ENCODE measurements at places on chromosomes 6 and 20.
A peak's percentile ranks its signal among the peaks of the same experiment; 100 is the strongest.

DNA sequence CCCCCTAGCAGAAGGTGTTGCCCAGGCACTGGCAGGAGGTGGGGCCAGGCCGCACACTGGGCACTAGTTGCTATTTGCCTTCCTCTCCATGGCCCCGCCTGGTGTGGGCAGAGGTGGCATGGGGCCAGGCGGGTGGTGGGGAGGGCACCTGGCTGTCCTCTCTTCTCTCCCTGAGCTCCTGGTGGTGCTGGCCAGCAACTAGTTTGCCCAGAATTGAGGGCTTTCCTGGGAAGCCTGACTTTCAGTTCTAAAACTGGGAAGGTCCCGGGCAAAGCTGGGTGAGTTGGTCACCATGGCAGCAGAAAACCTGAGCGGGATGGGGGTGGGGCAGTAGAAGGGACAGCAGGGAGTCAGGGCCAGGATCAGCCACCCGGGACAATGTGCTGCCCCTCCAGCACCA, 48.2 kb downstream of the RBM38 start:
- DNase-seq: no peak

DNA sequence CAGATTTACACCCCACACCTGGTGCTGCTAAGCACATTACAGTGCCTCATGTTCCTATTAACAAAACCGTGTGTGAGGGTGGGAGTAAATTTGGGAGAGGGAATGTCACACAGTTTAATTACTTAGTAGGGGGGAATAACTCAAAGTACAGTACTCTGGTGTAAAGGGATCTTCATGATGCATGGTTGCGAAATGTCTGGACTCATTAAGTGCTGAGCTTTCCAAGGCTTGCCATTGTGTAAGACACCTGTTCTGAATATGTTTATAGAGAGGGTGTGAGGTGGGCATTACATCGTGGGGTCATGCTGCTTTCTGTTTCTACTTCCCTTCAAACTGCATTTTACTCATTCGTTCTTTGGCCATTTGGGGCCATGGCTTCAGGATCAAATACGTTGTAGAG, 181.2 kb downstream of the ADGRG6 start:
- DNase-seq: no peak

DNA sequence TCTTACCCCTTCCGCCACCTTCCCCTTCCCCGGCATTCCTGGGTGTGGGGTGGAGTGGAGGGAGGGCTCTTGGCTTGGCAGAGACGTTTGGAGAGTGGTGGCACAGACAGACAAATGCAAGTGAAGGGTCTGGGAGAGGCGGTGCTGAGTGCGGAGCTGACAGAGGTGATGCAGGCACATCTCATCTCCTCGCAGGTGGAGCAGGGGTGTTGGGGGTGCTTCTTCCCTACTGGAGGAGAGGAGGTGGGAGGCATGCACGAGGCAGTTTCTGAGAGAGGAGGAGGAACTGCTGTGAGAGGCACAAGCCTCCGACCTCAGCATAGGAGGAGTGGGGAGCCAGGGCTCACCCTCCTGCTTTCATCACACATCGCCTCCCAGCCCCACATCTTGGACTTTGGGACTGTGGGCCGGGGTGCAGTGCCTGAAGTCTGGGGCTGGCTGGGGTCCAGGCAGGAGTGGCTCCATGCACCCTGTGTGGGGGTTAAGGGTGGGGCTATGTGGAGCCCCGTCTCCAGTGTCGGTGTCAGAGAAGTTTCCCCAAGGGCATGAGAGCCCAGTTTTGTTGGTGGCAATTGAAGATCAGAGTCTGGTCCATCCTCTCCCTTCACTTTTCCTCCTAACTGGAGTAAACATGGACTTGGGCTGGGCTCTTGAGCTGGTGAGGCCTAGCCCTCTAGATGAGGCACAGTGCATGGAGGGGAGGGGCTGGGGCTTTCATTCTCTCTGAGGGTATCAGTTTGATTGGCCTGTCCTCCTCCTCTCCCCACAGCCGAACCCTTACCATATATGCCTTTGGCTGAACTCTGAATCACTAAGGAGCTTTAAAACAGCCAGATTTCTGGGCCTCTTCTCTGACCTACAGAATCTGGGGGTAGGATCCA, 20.2 kb upstream of the SLC22A7 start:
- DNase-seq: no peak

GRCh38 chr20:6767126-6767535, 355 bp upstream of the BMP2 start:
- DNase-seq: no peak

DNA sequence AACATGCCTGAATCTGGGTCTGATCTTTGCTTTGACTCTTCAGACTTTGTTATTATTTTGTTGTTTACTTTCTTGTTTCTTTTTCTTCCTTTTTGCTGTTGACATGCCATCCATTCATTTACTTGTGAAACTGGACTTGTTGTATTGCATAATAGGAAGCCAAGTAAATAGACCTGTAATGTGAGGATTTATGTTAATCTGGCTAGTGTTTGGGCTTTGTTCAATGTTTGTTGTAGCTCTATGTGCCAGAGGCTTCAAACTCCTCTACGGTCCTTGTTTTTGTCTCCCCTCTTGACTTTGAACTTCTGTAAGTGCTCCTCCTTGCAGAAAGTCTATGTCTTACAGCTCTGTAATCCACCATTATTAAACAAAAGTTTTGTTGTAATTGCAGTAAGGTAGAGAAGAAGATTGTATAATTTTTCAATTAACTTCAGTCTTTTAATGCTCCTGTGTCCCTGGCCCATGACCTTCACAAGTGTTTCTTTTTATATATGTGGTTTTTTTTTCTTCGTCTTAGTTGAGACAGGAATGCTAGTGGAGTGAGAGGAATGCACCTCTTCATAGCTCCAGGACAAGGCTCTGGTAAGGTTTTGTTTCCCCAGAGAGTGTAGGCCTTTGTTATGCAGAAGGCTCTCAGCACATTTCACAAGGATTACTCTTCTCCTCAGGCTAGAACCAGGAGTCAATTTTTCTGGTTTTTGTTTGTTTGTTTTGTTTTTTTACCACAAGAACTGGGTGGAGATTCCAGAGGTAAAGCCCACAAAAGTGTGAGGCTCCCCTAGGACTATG, 1061.8 kb upstream of the CITED2 start:
- no peak for DNase-seq

GRCh38 chr6:168546151-168546550, 105.2 kb downstream of the SMOC2 start:
- DNase-seq: no peak

GRCh38 chr20:62342910-62343309, 24.2 kb downstream of the LAMA5 start:
- no peak for DNase-seq

DNA sequence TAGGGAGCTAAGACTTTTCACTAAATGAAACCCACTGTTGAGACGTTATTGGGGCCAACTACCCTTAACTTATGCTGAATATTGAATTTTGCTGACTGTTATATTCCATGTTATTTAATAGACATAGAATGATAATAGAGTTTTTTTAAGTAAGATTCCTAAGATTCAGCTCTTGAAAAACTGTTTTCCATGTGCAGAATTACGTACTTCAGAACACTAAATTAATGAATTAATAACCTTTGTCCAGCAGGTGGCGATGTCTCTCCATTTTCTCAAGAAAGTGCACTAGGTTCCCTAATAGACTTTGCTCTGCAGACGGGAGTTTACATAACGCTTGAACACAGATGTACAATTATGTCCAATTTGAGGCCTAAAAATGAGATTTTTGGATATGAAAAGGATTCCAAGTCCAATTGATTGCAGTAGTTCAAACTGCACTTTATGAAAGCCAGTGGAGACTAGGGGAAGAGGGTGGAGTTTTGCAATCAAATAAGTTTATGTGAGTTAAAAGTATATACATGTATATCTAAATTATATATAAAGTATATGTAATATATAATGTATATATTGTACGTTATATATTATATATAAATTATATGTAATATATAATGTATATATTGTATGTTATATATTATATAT, 282.1 kb downstream of the UST start:
- DNase-seq: peak; percentile 57

DNA sequence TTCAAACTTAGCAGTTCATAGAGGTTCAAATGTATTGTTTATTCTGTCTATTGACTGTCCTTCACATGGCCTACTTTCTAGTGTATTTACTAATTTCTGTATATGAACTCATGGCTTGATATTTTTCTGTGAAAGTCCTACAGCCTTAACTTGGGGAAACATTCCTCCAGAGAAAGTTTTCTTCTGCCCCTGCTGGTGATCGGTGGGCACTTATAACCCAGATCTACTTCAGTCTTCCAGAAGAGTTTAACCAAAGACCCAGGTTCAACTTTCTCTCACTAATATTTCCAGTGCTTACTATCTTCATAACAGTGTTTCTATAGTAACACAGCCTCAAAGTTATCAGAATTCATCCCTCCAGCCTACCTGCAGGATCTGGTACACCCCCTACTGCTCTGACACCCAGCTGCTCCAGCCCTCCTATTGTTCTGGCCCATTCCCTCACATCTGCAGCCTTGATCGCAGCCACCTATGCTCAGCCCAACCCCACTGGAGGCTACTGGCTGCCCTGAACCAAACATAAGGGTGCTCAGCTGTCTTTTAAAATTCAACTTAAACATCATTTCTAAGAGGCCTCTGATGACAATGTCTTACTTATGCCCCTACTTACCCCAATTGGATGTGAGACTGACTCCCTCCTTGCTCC, 72.3 kb downstream of the TBX18 start:
- no peak for DNase-seq

DNA sequence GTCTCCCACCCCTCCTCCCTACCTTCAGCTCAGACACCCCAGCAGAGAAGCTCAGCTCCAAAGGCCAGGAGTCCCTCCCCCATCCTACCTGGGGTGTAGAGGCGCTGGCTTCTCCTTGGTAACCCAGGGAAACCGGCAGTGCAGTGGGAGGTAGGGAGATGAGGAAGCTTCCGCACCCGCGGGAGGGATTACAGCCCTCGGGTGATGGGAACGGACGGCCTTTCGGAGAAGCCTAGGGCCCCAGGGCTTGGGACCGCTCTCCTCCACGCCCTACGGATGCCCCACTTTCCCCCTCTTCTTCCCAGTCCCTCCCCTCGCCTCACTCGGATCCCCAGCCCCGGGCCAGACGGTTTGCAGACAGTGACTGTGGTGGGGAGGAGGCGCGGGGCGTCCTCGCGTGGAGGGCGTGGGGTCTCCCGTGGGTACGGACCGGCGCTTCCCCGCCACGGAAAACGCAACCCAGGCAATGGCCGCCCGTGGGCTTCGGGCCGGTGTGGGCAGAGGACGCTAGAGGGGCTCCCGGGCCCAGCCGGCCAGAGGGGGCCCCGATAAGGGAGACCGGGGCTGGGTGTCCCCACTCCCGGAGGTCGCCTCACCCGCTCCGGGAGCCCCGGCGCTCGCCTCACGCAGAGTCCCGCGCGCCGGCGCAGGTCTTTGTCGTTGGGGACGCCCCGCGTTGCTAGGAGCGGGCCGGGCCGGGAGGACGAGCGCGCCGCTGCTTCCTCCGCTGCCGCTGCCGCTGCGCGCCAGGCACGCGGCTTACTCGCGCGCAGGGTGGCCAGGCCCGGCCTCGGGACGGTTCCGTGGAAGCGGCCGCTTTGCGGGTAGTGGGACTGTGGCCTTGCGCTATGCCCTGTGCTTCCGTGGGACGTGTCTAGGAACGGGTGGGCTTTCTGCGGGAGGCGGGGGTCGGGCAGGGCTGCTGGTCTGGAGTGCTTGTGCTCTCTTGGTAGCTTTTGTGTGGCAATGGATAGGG, 15.8 kb downstream of the AARS2 start:
- no peak for DNase-seq

GRCh38 chr20:41654884-41655283, 36.7 kb upstream of the CHD6 start:
- DNase-seq: no peak

DNA sequence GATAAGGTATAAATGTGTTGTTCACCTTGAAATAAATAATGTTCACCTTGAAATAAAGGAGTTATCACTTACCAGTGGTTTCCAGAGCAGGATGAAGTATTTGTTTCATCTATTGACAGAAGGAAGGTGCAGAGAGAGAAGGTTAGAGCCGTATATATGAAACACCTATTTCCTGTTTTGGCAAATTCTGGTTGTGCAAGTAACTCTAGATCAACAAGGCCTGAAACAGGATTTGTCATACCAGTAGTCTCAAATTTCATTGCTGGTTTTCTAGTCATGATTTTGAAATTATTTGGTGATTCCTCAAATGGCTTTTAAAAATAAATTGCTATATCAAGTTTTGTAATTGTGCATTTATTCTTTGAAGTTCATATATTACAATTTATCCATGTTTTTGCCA, at the start of gene CRISP3:
Gene CRISP3 (minus strand): TSS at position 130 of the 400 bp plus-strand sequence. CDS start 21 bp downstream, at position 109.
- DNase-seq: no peak

GRCh38 chr6:76639941-76640340, 567.5 kb upstream of the IMPG1 start:
- DNase-seq: no peak
